ENCODE measurements at places on chromosomes 5 and 9. TPM values are rescaled to one million over a fixed set of nuclear protein-coding genes. Genes with fewer than 3 reads are reported as not detected.
A peak's percentile ranks its signal among the peaks of the same experiment; 100 is the strongest.

- no peak for DNase-seq
Measured at GRCh38 chr5:57167201-57167600, 6.7 kb upstream of the GPBP1 start.

- no peak for DNase-seq
Measured at GRCh38 chr9:82582693-82583092, 480.2 kb downstream of the RASEF start.

DNA sequence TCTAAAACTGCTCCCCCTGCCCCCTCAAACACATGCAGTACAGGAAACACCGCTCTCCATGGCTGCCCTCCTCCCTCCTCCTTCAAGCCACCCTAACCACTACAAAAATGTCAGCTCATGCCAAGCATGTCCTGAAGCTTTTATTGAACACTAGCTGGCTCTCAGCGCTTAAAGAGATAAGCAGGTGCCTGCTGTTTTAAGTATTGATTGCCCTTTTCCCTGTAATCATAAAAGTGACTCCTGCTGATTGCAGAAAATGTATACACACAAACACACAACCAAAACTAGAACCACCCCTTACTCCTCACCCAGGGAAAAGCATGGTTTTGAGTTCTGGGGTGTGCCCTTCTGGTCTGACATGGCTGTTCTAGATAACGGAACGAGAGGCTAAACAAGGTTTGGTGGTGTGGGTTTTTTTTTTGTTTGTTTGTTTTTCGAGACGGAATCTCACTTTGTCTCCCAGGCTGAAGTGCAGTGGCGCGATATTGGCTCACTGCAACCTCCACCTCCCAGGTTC, 3.7 kb upstream of the UCK1 start:
- no peak for DNase-seq

GRCh38 chr9:15942831-15943424, 390.1 kb downstream of the CCDC171 start:
- no peak for DNase-seq

DNA sequence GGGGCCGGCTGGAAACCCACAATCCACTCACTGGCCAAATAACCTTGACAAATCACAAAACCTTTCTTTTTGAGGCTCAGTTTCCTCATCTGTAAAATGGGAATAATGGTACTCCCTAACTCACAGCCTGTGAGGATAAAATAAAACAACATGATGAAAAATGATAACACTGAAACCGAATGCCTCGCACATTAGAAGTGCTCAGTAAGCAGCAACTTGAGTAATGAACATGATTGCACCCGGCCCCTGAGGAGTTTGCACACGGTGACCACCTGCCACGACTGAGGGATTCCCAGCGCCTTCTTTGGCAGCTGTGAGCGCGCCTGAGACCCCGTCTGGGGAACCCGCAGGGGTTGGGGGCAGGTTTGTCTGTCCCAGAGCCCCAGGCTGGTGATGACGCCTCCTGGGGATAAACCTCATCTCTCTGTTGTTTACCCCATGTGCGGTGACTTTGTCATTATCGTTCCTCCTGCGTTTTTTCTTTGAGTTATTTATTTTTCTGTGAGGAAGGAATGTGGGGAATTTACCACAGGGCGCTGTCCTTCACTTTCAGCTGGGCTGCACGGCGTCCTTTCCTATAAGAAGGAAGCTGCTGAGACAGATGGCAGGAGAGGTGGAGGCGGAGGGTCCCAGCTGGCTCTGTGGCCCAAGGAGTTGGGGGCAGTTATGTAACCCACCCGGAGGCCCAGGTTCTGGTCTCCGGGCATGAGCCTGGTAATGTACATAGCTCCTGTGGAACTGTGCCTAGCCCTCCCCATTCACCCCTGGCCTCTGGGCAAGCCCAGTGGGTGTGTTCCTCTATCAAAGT, 3.0 kb upstream of the SYNPO start:
- DNase-seq, result peak; percentile 57

DNA sequence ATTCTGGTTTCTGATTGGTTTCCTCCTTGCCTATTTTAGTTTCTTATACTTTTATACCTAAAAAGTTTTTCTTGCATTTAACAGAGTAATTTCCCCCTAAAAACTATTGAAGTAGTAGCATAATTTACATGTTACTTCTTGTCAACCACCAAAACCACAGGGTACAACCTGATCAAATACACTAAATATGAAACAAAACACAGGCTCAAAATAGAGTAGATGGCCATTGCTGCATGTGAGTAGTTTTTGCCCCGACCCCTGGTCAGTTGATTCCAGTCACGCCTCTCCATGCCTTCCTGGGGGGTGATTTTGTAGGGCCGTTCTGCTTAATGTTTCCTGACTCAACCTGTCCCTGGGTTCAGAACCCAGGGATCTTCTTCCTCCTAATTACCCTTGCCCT, 101.8 kb downstream of the TLE4 start:
- DNase-seq, result no peak

DNA sequence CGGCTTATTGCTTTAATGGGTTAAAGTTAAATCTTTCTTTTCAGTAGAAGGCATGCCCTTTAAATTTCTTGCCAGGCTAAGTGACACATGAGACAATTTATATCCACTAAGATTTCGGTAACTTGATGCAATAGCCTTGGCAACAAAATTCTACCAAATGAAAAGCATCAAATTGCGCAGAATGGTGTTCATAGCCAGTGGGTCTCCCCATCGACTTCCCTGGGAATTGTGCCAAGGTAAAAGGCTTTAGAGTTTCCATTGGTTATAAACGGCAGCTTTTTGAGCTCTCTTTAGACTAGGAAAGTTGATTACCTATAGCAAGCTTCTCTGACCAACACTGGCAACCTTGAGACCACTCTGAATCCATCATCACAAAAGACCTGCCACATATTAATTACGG, 358.4 kb downstream of the ARRDC3 start:
- DNase-seq, result no peak

DNA sequence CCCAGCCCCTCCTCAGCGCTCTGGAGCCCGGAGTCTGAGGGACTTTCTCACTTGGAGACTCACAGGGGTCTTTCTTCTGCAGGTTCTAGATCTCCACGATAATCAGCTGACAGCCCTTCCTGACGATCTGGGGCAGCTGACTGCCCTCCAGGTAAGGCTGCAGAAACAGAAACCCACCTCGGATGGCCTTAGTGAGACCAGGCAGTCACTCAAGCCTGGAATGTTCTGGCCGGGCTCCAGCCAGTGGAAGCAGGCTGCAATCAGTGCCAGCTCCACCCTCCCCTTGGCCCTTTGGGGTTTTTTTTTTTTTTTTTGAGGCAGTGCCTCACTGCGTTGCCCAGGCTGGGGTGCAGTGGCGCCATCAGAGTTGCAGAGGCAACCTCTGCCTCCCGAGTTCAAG, 7.6 kb downstream of the LRSAM1 start:
- DNase-seq, result peak; percentile 83

DNA sequence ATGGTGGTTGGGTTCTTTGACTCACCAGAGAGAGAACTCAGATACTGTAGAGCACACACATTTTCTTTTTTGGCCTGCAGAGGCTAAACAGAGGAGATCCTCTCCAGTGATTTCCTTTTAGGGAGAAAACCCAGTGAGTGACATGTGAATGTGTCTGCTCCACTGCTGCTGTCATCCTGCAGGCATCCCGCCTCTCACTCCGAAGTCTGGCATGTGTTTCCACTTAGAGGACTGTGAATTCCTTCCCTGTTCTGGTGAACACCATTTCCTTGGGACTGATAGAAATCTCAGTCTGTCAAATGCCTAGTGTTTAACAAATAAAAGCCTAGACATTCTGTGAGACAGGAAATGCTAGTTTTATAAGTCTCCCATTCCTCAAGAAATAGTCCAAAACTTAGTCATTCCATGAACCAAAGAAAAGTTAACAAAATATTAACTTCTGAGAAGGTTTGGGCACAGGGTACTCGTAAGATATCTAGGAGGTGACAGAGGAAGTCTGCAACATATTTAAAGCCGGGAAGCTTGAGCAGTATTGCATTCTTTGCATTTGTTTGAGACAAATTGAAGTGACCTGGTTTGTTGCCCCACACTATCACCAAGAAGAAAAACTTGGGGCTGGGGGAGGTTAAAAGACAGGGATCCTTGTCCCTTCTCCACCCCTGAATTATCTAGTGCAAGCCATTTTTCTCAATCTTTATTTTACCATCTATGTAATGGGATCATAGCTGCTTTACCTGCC, 74.9 kb upstream of the NIPAL4 start:
- peak; percentile 33 for DNase-seq

GRCh38 chr9:12920437-12920836, 145.6 kb downstream of the LURAP1L start:
- no peak for DNase-seq

GRCh38 chr9:107466826-107467225, 22.7 kb downstream of the KLF4 start:
- no peak for DNase-seq

DNA sequence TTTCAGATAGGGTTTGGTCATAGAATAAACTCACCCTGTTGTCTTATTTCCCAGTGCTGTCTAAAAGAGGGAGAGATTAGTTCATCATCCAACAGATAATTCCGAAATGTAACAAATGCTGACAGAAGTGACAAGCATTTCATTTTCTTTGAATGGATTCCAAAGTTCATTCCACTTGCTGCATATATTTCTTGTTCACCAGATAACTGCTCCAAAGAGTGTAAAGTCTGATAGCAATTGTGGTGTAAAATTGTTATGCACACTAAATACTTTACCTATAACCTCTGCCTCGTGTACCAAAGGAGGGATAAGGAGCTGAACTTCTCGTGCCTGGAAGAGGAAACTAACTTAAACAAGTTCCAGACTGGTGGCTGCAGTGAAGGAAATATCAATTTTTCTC, 290.0 kb upstream of the ADAMTSL1 start:
- no peak for DNase-seq

DNA sequence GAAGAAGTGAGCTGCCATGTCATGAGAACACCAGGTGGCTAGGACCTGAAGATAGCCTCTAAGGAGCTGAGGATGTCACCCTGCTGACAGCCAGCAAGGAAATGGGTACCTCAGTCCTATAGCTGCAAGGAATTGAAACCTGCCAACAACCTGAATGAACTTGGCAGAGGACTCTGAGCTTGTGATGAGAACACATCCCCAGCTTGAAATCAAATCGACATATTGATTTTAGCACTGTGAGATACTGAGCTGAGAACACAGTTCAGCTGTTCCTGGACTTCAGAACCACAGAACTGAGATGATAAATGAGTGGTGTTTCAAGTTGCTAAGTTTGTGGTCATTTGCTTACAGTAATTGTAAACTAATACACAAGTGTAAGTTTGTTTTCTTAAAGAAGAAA, 5.5 kb upstream of the RASEF start:
- no peak for DNase-seq

GRCh38 chr5:83488271-83488670, 16.7 kb downstream of the VCAN start:
- no peak for DNase-seq

DNA sequence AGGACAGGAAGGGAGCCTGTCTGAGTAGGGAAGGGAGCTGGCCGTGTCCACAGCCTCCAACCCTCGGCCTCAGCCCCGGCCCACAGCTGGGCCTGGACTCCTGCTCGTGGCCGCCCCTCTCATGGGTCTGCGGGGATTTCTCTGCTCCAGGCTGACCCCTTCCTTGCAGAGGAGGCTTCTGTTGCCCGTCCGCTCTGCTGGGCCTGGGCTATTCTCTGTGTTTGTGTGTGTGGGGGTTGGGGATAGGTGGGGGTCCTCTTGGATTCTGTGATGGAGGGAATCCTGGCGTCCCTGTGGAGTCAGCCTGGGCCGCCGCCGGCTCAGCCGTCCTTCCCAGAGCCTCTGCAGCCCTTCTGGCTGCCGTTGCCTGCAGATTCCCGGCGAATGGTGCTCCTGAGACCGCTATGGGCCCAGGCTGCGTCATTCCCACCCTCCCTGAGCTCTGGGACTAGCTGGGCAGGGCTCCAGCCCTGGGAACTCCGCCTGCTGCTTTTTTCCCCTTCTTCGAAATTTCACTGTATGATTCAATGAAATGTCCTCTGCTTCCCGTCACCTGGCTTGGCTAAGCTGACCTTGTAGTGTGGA, 64.2 kb downstream of the FGF18 start:
- peak; percentile 96 for DNase-seq

GRCh38 chr5:87705876-87706275, 293.1 kb upstream of the CCNH start:
- no peak for DNase-seq

DNA sequence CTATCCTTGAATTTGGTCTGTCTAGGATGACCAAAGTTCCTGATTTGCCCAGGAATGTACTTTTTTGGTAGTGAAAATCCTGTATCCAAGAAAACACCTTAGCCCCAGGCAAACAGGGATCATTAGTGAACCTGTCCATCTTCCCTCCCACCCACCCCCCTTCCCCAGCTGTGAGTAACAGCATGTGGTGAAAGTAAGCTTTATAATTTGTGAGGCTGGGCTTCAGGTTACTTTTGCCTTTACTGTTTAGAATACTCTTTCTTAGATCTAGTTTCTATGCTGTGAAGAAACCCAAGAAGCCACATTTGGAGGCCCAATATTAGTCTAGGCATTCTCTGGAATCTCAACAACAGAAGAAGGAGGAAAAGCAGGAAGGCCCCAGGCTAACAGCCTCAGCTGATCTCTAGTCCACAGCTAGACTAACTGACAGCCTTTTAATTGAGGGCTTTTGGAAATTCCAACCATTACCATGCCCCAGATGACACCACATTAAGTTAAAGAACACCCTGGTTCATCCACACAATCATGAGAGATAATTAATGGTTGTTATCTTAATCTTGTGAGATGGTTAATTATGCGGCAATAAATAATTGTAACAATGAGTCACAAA, 703.0 kb upstream of the NUDT12 start:
- no peak for DNase-seq

Gene CDC20B
- total RNA-seq, result not detected

Gene CDKN2B-AS1
- not detected for total RNA-seq

Gene SOWAHA
- total RNA-seq, result 0.11 TPM

Gene SLC25A48
- not detected for total RNA-seq

Gene NUP214
- 34.6 TPM for total RNA-seq

Gene IL33
- total RNA-seq, result 45.2 TPM

Gene UGCG
- 9.7 TPM for total RNA-seq

Gene CDO1
- 15.4 TPM for total RNA-seq

Gene PFN3
- total RNA-seq, result not detected

Gene SPATA31C1
- not detected for total RNA-seq

Gene BOD1
- total RNA-seq, result 49.4 TPM

Gene MCTP1
- 4.7 TPM for total RNA-seq

Gene MAP1B
- total RNA-seq, result 89.9 TPM

Gene AMBP
- total RNA-seq, result 0.81 TPM

Gene PPIC
- 51.3 TPM for total RNA-seq

Measured in right cardiac atrium (tissue), 5 donors.